ENCODE measurements at places on chromosomes 3 and 15. TPM values are rescaled to one million over a fixed set of nuclear protein-coding genes. Genes with fewer than 3 reads are reported as not detected.
A peak's percentile ranks its signal among the peaks of the same experiment; 100 is the strongest.

DNA sequence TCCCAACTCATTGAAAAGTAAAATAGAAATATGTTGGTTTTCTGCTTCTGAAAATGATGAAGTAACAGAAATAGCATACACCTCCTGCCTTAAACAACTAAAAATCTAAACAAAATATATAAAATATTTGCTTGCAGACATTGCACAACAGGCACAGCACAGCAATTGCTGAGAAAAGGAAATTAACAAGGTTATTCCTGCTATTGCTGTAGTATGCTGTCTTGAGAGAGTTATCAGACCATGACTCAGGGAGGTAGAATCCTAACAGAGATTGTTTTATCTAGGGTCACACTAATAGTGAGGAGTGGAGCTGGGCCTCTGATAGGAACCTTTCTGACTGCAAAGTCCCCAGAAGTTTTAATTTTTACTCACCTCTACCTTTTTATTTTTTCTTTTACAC is 72.6 kb downstream of the ZBTB20 start:
- no peak overlapping the region for H3K27ac ChIP-seq
- DNase-seq, result no peak
- H3K4me3 ChIP-seq, result no peak overlapping the region
- no peaks in the 10 kb centered on the region for H3K4me1 ChIP-seq
- no peaks in the 10 kb centered on the region for H3K36me3 ChIP-seq

DNA sequence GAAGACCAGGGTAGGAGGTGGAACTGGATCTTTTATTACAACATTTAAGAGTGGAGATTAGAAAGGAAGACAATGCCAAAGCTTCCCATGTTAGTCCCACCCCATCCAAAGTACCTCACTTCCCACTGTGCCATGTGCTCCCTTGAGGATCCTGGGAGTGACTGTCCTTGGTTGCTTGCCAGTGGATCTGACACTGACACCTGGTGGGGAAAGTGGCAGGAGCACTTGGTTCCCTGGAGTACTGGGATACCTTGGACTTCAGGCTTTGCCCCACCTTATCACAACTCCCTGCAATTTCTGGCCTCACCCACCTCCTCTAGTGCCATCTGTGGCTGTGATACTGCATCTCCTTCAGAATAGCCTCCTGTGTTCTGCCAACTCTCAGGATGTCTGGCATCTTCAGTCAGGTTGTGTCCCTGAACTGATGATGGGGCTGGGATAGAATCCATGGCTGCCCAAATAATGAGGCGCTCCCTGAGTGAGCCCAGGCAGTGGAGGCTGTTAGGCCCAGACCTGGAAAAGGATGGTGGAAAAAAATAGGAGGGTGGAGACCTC is 1.3 kb downstream of the ELL3 start:
- peak; percentile 41 for DNase-seq
- peak overlapping the region; percentile 76 for H3K27ac ChIP-seq
- peaks cover 16% of the 10 kb centered on the region for H3K4me1 ChIP-seq
- peak overlapping the region; percentile 15 for H3K4me3 ChIP-seq
- H3K27me3 ChIP-seq, result no peaks in the 10 kb centered on the region

- peak overlapping the region; percentile 12 for H3K4me3 ChIP-seq
- H3K4me1 ChIP-seq, result peaks cover 27% of the 10 kb centered on the region
- peak; percentile 30 for DNase-seq
- no peaks in the 10 kb centered on the region for H3K36me3 ChIP-seq
Measured at GRCh38 chr15:88401996-88402656, 65.1 kb downstream of the MRPL46 start.

- no peak overlapping the region for H3K27ac ChIP-seq
- H3K4me3 ChIP-seq, result no peak overlapping the region
- H3K4me1 ChIP-seq, result no peaks in the 10 kb centered on the region
- H3K36me3 ChIP-seq, result no peaks in the 10 kb centered on the region
- H3K27me3 ChIP-seq, result no peaks in the 10 kb centered on the region
- no peak for DNase-seq
Measured at GRCh38 chr3:3201611-3202010, 22.1 kb upstream of the CRBN start.

DNA sequence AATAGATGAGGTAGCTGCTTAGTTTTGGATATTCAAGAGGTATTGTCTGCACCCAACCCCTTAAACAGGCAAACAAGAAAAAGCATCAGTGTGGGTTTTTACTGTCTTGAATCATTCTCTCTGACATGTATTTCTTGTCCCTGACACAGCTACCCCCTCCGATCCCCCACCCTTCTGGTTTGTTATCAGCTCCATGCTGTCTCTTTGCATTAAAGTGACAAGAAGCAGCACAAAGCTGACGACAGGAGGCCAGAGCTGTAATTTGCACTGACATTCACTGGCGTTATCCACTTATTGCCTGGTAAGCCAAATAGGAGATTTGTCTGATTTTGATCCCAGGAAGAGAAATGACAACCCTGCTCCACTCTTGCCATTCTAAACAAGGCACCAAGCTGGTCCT is 83.3 kb upstream of the SNRK start:
- no peaks in the 10 kb centered on the region for H3K4me1 ChIP-seq

Gene TRIM59
- 22.0 TPM for total RNA-seq

Gene THAP10
- total RNA-seq, result 0.37 TPM

Gene SSR3
- total RNA-seq, result 63.1 TPM

Measured in B cell (primary cell).